ENCODE measurements at places on chromosomes 13 and 19.

DNA sequence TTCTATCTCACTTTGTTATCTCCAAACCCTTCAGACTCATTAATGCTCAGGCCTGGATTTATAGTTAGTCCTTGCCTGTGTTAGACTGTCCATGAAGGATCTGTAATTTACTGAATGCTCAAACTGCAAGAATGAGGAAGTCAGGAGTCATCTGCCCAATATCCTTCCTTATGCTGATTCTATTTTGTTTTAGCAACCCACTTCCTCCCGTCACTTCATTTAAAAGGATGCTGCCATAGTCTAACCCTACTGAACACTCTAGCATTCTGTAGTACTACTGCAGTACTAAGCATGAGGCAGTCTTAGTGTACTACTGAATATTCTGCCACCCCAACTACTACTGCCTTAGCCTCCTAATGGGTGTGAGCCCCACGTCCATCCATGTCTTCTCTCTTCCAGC, 1.5 kb downstream of the FCAR start:
- DNase-seq, result no peak

- no peak for DNase-seq
These were observed 17.4 kb downstream of the UFM1 start for GRCh38 chr13:38366954-38367645.

- peak; percentile 56 for DNase-seq
These were observed 4.0 kb downstream of the TMIGD2 start for GRCh38 chr19:4297901-4298809.

GRCh38 chr19:49436381-49437017, 4.8 kb downstream of the SLC17A7 start:
- peak; percentile 79 for DNase-seq

- DNase-seq, result no peak
These were observed 86.1 kb downstream of the GGACT start for GRCh38 chr13:100502446-100502845.

GRCh38 chr13:112618501-112618900, 30.5 kb upstream of the TUBGCP3 start:
- no peak for DNase-seq

DNA sequence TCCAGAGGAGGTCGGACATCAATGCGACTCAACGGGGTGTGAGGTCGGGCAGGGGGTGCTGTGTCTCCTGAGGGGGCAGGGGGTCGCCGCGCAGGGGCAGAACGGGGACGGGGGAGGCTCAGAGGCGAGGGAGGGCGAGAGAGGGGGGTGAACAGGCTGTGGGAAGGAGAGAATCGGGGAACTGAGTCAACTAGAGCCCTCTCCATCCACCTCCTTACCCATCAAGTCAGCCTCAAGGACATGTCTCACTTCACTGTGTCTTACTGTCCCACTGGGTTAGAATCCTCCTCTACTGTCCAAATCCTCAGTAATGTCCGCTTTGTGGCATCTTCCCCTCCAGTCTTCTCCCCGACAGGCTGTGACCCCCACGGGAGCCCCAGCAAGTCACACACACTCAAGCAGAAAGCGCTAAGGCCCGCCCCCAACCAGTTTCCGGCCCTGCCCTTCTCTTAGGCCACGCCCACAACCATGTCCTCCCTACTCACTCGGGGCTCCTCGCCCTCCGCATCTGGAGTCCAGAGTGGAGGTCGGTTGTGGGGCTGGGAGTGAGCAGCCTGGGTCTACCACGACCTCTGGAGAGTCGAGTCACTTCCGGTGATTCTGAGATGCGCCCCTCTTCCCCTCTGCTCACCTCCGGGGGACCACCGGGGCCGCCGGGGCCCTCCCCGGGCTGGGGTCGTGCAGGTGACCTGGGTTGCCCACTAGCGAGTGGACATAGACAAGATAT, 9.3 kb downstream of the PLEKHA4 start:
- DNase-seq, result peak; percentile 90

GRCh38 chr19:17719730-17720400, 585 bp downstream of the MAP1S start:
- peak; percentile 63 for DNase-seq

- no peak for DNase-seq
These were observed 248.7 kb downstream of the TDRD3 start for GRCh38 chr13:60645676-60646075.

DNA sequence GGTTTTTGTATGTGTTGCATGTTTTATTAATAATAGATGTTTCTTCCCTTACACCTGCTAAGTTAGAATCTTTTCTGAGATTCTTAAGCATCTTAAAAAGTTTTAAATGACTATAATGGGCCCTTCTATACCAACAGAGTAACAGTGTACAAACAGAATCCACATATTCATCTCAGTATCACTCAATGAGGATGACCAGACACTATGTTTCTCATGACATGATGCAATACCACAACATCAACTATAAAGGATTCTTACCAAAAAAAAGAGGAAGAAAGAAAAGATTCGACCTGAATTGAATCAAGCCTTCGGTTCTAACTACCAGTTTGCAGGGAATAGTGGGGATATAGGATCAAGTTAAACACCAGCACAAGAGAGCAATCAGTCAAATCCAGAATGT, 56.5 kb downstream of the INTS6 start:
- DNase-seq, result no peak

DNA sequence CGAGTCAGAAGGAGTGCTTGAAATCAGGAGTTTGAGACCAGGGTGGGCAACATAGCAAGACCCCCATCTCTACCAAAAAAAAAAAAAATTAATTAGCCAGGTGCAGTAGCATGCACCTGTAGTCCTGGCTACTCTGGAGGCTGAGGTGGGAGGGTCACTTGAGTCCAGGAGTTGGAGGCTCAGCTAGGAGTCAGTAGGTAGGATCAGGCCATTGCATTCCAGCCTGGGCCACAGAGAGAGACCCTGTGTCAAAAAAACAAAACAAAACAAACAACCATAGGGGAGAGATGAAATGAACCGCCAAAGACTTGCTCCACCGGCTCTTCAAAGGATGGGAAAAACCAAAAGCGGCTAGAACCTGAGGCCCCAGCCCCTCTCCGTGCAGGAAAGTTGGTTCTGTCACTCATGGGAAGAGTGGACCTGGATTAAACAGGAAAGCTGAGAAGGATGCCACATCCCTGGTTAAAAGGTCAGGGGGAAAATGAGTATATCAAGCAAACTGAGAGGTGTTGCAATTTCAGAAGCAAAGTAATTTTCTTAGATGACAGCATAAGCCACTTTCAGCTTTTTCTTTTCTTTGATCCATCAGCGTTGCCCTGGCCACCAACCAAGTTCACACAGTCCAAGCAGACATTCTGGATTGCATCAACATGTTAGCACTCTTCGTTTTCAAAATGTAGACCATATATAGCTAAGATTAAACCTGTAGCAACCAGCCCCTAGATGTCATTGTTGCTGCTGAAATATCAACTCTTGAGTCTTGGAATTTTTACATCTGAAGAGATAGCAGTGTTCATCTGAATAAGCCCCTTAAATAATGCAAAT, 8.9 kb upstream of the ZNF507 start:
- no peak for DNase-seq

DNA sequence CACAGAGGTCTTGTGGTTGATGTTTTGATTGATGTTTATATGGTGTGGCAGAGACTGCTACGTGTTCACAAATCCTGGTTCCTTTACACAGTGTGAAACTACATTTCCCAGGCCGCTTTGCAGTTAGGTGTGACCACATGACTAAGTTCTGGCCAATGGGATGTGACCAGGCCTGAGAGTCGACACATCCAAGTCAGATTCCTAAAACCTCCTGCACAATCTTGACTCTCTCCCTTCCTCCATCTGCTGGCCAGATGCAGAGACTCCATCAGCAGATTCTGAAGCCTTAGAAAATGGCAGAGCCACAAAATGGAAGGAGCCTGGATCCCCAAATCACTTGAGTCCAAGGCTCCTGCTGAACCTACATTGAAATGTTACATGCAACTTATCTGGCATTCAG, 12.6 kb downstream of the CD37 start:
- peak; percentile 31 for DNase-seq

DNA sequence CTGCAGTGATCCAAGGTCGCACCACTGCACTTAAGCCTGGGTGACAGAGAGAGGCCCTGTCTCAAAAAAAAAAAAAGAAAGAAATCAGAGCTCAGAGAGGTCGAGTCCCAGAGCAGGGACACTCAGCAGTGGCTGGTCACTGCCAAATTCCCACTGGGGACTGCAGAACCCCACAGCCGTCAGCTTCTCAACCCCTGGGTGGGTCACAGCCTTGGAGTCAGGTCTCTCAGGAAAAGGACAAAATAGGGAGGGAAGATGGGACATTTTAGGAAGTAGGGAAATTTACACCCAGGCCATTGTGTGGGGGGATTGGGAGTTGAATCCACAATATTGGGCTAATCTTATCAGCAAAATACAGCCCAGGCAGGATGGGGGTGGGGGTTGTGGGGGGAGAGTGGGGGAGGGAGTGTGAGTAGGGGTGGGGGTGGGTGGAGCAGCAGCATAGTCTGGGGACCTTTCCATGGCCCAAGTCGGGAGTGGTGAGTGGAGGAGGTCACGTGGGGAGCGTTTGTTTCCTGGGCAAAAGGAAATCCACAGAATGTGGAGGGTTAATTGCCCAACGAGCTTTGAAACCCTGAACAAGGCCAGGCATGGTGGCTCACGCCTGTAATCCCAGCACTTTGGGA, 5.0 kb upstream of the CCDC194 start:
- no peak for DNase-seq

GRCh38 chr19:13956365-13956744, 4.0 kb downstream of the DCAF15 start:
- DNase-seq, result no peak

- no peak for DNase-seq
These were observed 381.1 kb downstream of the LIG4 start for GRCh38 chr13:107834281-107834680.

DNA sequence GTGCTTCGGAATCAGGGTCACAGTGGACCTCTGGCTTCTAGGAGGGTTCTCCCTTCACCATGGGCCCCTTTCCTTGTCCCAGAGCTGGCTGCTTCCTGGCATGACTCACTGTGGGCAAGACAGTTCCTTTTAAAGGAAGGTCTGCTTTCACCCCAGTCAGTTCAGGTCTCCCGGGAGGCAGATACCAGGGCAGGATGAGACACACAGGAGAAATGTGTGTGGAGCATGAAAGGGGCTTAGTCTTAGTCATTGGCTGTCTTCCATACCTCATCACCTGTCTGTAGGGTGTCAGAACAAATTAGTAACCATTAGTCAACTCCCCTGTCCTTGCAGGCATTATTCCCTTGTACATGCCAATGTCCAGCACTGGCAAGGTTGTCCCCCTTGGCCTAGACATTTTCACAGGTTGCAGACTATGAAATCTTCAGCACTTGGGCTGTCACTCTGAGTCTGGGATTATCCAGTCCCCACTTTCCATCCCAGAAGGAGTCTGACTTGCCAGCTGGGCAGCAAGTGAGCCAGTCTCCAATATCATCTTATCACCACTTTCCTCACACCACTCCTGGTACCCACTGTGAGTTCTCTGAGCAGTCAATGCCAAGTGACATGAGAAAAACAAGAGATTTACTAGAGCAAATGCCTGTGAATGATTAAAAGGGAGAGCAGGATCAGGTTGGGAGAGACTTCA, 76.8 kb upstream of the MEDAG start:
- no peak for DNase-seq

GRCh38 chr13:50116430-50116973, 101.3 kb downstream of the KCNRG start:
- no peak for DNase-seq

DNA sequence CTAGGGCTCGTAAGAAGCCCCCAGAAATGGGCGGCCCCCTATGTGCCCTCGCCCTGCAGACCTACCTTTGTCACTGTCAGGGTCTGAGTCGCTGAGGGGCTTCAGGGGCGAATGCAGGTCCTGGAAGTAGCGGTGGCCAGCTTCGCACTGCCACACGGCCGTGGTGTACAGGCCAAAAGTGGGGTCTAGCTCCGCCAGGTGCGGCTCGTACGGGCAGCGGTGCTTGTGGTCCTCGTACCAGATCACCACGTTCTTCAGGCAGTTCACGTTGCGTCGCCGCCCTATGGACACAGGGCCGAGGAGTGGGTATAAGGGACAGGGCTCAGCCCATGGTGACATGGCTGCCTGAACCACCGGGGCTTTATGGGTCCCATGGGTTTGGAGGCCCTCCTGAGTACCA, 9.8 kb downstream of the ZNF653 start:
- DNase-seq, result no peak

GRCh38 chr19:56834564-56835375, 5.8 kb downstream of the PEG3 start:
- no peak for DNase-seq

GRCh38 chr19:52665529-52665928, 27.4 kb upstream of the ZNF83 start:
- no peak for DNase-seq

DNA sequence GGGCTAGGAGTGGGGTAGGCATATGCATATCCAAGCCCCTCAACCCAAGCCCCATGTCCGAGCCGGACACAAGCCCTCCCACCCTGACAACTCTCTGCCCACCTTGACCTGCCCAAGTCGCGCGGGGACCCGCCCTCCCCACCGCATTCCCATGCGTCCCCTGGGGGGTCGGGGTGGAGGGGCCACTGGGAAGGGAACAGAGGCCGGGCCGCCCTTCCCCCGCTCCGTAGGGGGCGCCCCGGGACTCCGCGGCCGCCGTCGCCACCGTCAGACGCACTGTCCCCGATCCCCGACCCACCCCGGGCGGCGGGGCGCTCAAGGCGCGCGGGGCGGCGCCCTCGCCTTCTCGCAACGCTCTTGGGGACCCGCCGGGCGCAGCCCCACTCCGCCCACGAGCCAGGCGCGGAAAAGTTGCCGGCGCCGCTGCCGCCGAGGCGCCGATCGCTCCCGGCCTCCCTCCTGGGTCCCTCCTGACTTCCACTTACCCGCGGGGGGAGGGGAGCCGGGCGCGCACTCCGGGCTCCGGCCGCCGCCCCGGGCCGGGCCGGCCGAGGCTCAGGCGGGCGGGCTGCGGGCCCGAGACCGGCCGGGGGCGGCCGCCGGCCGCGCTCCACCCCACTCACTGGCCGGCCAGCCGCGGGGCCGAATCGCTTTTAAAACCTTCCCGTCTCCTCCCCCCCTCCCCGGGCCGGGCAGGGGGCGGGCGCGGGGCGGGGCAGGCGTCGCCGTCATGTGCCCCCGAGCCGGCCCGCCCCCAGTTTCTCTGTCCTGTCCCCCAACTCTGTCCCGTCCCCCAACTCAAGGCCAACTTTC, 34.4 kb upstream of the NANOS3 start:
- peak; percentile 81 for DNase-seq

GRCh38 chr19:39398297-39398864, 7.2 kb downstream of the MED29 start:
- peak; percentile 79 for DNase-seq

GRCh38 chr13:102197193-102197592, 204.7 kb downstream of the FGF14 start:
- DNase-seq, result no peak
